ENCODE measurements at places on chromosomes 2 and 18. TPM values are rescaled to one million over a fixed set of nuclear protein-coding genes. Genes with fewer than 3 reads are reported as not detected.

DNA sequence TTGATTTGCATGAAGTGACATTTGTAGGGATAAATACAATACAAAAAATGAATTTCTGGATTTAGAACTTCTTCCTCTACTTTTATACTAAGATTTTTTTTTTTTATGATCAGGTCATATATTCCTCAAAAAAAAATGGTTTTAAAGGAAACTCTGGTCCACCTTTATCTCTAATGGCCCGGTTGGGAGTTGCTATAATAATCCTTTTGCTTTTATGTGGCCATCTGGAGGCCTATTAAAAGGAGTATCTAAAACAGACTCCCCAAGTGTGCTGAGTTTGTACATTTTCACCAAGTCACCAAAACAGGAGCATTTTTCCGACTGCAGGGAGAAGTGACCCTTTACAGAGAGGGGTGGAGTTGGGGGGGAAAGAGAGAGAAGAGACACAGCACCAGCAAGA is 329.2 kb upstream of the FIGN start:
- no peak for DNase-seq

GRCh38 chr18:12336171-12336613 is 28.2 kb downstream of the TUBB6 start:
- no peak for DNase-seq

DNA sequence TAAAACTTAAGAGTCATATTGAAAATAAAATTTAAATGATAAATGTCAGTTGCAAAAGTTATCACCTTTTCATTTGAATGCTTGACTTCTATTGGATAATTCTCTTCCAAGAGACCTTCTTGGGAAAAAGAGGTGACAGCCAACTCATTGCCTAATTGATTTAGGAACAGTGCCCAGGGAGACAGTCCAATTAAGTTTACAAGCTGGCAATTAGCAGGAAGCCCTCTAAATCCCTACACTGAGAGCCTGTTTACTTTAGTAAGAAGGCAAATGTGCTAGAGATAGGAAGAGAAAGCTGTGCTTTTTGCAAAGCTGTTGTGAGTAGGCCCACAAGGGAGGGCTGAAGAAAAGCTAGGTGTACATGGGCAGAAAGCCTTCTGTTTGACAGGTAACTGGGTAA is 189.1 kb downstream of the WDPCP start:
- no peak for DNase-seq

- no peak for DNase-seq
These were observed 642.7 kb downstream of the NR4A2 start for GRCh38 chr2:155689791-155690190.

- no peak for DNase-seq
These were observed 6.2 kb upstream of the EFR3B start for GRCh38 chr2:25035537-25036220.

DNA sequence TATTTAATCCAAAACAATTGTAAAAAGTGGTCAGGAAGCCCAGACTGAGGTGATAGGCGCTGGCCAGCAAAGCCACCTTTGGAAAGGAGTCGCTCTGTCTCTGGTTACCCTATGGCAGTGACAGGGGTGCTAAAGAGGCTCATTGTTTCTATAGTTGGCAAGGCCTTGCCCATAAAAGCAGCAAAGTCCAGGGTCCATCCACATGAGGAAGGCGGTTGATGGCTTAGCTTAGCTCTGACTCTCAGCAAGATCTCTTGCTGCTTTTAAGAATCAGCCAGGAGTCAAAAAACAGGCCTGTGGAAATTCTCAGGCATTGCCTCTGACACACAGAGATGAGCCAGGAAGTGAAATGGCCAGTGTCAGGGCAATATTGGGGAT is 57.8 kb upstream of the CYP26B1 start:
- no peak for DNase-seq

DNA sequence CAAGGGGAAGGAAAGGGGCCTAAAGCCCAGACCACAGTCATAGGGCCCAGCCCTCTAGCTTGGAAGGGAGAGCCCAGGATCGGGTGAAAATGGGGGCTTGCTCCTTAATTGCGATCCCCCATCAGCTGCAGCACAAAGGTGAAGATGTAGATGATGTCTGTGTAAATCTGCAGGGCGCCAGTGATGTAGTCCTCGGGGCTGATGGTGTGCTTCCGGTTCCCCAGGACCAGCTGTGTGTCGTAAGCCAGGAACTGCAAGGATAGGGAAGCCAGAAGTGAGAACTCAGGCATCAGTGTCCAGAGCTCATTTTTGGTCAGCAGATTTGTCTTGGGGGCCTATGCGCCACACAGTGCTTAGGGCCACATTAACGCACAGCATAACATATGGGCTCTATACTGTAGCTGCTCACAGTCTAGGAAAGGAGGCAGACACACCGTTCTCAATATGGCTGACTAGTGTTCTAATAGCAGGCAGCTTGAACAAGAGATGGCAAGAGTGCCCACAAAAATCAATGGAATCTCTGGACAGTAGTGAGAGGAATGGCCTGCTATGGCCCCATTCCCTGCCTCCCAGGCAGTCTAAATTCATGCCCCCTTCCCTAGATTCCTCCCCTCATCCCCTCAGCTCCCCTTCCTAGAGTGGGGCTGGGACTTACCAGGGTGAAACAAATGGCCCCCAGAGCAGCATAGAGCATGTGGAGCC is 5.2 kb downstream of the PNKD start:
- no peak for DNase-seq

GRCh38 chr18:9086015-9086414 is 16.5 kb upstream of the NDUFV2 start:
- no peak for DNase-seq

DNA sequence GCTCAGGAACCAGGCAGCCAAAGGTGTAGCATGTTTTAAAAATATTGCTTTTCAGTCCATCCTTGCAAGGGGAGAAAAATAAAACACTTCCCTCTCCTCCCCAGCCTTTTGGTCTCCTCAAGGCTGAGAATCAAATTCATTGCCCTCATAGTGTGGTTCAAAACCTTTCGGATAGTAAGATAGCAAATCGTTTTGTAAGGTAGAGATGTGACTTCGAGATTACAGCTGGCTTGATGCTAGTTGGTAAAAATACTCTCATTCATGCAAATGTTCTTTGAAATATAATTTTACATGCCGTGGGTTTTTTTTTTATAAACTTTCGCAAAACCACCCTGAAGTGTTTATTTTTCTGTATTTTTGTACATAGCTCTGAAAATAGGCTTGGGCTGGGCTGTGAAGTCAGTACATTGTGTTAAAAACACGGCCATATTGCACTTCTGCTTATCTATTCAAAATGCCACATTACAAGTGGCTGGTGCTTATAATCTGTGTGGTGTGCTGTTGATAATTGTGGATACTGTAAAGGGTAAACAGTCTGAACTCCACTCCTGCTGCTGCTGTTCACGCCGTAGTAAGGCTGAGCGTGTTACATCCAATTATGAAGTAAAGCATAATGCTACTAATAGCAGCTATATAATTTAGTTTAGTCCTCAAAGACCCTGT is 172.0 kb upstream of the SIX3 start:
- no peak for DNase-seq

LIMS3 gene
- not detected for total RNA-seq

GALNT5 gene
- 0.04 TPM for total RNA-seq

DRC1 gene
- not detected for total RNA-seq
